ENCODE measurements at places on chromosomes 1 and 21. TPM values are rescaled to one million over a fixed set of nuclear protein-coding genes. Genes with fewer than 3 reads are reported as not detected.

The FCRL1 gene
- total RNA-seq, result not detected

The CLEC20A gene
- total RNA-seq, result not detected

The CRP gene
- not detected for total RNA-seq

The KANK4 gene
- total RNA-seq, result 0.16 TPM

The CXADR gene
- 7.1 TPM for total RNA-seq

The OR2G6 gene
- total RNA-seq, result not detected

The RAB3B gene
- total RNA-seq, result 3.9 TPM

The PAPPA2 gene
- 1.3 TPM for total RNA-seq

The SRSF4 gene
- 48.2 TPM for total RNA-seq

The EXTL1 gene
- 0.52 TPM for total RNA-seq

The TMEM52 gene
- total RNA-seq, result 0.65 TPM

The CFHR3 gene
- not detected for total RNA-seq

The TDRD5 gene
- under 0.01 TPM for total RNA-seq

The MMEL1 gene
- 0.32 TPM for total RNA-seq

The GBP7 gene
- not detected for total RNA-seq

The TSPEAR gene
- not detected for total RNA-seq

The ELAVL4 gene
- total RNA-seq, result not detected

Measured in epithelial cell of alveolus of lung (primary cell).